ENCODE measurements at places on chromosomes 6 and 20.
A peak's percentile ranks its signal among the peaks of the same experiment; 100 is the strongest.

DNA sequence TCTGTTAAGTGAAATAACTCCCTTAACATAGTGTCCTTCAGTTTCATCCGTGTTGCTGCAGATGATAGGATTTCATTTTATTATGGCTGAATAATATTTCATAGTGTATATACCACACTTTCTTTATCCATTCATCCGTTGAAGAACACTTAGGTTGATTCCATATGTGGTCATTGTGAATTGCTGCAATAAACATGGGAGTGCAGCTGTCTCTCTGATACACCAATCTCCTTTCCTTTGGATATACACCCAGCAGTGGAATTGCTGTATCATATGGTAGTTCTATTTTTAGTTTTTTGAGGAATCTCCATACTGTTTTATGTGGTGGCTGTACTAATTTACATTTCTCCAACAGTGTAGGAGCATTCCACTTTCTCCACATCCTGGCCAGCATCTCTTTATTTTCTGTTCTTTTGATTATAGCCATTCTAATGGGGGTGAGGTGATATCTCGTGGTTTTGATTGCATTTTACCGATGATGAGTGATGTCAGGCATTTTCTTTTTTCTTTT, 193.2 kb downstream of the SLC16A10 start:
- no peak for DNase-seq

GRCh38 chr6:136608991-136609390, 58.8 kb upstream of the MAP7 start:
- no peak for DNase-seq

DNA sequence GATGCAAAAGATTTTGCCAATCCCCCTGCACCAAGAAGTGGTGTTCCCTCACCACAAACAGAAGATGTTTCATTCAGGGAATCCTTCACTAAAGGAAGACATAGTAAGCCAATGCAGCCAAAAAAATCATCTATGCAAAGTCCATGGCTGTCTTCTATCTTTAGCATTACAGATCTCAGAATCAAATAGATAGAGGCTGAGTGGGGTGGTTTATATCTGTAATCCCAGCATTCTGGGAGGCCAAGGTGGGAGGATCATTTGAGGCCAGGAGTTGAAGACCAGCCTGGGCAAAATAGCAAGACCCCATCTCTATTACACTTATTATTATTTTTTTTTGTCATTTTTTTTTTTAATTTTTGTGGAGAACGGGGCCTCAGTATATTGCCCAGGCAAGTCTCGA, 32.9 kb upstream of the ZNF217 start:
- no peak for DNase-seq

DNA sequence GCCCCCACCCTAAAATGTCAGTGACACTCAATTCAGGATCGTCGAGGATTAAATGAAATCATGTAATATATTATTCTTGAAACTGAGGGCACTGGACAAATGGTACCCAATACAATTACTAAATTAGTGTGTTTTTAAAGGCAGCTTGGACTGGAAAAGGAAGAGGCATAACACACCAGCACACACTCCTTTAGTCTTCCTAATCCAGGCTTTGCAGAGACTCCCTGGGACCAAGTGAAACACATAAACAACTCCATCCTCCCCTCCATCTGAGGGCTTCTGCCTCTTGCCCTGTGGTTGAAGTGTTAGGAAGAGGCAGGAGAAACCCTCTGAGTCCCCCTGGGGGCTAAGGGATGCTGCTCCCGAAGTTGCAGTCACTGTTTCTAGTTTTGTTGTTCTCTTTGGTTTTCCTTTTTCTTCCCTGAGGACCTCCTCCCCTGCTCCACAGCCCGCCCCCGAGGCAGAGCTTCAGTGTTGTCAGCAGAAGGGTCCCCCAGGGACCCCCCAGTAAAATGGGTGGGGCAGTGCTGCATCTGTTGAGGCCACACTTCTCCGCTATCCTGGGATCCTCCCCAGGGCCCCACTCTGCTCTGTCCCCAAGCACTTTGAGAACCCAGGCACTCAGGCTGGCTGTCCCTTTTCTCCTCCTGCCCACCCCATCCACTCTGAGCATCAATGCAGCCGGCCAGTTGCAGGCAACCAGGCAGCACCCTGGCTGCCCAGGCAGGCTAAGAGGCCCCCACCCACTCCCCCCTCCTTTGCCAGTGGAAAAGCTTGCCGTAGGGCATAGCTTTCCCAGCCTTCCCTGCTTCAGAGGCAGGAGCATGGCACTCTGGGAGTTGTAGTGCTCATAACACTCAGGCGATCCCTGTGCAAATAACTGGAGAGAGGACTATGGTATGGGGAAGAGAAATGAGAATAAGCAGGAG, 5.9 kb downstream of the TMEM63B start:
- DNase-seq, result no peak

DNA sequence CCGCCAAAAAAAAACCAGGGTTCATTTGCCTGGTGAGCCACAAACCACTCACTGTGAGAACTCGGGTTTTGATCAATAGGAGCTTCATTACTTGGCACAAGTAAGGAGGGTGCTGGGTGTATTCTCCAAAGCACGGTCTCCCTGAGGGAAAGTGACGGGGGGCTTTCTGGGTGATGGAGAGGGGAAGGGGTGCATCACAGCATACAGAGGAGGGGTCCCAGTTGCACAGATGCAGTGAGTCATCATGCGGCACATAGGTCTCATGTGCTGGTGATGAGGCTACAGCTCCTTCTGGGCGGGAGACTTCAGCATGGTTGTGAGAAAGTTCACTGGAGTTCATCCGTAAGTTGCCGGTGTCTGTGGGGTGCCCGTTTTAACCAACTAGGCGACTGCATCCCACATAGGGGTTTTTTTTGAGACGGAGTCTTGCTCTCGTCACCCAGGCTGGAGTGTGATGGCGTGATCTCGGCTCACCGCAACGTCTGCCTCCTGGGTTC, 36.2 kb downstream of the SUN5 start:
- no peak for DNase-seq

GRCh38 chr6:62265906-62266525, 20.0 kb downstream of the KHDRBS2 start:
- no peak for DNase-seq

GRCh38 chr6:120230008-120230407, 880.4 kb upstream of the MAN1A1 start:
- no peak for DNase-seq

- DNase-seq, result no peak
These were observed 430.7 kb upstream of the KHDRBS2 start for GRCh38 chr6:62716719-62717118.

- no peak for DNase-seq
These were observed 3.6 kb downstream of the C6orf52 start for GRCh38 chr6:10690651-10691445.

DNA sequence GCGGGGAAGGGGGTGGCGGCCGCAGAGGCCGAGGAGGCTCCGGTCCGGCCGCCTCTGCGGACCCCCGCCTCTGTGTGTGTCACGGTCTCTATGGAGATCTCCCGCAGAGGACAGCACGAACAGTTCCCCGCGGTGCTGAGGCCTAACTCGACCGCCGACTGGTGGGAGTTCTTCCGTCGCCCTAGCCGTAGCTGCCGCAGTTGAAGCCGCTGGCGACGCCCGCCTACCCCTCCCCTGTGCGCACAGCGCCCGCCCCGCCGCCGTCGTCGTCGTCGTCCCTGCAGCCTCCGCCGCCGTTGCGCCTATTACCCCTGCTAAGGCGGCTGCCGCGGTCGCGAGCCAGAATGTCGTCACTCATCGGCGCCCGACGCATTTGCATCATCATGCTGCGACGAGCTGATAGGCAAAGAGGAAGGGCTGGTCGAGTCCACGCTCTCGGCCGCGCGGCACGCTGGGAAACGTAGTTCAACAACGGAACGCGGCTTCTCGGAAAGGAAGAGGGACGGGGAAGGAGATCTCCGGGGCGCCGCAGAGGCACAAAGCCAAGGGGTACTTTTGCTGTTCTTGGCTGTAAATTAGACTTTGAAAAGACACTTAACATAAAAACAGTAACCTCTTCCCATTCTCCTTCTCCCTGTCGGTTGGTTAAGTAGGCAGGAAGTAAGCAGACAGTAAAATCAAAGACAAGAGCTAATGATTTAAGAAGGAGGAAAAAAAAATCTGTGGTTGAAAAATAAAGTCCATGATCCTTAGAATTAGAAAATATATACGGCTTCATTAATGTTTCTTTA, at the start of gene NUP153:
NUP153 (minus strand) TSS at position 346 of the 791 bp plus-strand sequence. CDS start 538 bp downstream, outside the sequence.
- peak; percentile 100 for DNase-seq

DNA sequence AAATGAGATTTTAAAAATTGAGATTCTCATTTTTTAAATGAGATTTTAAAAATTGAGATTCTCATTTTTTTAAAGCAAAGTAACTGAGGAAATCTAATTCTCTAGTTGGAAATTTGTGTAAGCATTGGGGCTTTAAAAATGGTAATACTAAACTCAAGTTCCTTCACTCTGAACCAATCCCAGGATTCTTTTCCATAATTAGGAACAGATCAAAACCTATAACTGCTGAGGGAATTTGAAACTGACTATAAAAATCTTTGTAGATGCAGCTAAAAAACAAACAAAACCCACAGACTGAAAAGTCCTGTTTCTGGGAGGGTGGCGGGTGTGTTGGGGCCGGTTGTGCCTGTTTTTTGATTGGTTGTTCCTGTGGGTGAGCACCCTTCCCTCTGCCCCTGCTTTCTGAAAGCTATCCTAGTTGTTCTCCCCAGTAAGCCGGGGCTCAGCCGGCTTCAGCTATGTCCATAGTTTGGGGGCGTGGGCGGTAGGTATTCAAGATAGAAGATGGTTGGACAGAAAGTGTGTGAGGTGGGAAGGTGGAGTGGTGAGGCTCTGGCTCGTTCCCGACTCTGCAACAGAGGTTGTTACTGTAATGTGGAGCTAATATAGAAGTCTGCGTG, 49.3 kb downstream of the GFRA4 start:
- DNase-seq, result no peak

DNA sequence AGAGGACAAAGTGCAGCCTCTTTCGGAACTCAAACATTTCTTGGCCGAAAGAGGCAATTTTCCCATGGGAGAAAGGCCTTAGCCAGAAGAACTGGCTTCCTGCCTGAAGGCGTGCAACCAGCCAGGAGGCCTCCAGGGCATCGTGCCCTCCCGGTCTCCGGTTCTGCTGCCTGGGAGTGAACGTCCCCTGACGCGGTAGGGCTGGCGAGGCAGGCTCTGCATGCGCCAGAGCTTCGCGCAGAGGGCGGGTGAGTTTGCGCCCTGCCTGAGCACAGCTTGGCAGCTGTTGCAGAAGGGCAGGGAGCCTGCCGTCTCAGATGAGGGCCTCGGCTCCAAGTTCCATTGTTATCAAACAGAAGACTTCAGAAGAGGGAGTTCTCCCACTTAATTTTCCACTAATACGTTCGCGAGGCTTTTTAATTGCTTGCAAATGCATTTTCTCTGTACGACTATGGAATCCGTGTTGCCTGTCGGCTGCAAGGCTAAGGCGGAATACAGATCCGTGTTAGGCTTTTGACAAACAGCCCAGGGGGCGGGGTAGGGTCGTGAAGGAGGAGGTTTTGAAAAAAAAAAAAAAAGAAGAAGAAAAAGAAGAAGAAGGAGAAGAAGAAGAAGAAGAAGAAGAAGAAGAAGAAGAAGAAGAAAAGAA, 5.5 kb upstream of the TFAP2D start:
- DNase-seq, result no peak
